Activated T-helper 1 cell treated with Interleukin-2 at 50 U/mL for 16 hours (primary cell): ENCODE measurements at places on chromosomes 12 and 14.

DNA sequence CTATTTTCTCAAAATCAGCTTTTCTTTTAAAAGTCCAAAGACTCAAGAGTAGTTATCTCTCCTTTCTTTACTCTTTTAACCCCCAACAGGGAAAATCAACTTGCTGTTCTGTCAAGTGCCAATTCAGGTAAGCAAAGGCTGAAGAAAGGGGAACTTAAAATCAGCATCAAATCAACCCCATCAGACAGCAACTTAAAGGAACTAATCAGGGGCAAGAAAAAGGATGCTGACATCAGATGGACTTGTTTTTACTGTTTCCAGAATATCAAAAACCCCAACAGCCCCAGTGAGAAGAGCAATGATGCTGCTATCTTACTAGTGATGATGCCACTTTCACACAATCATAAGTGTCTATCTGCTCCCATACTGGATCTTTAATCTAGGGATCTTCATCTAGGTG is 3.4 kb downstream of the BAZ2A start:
- DNase-seq: no peak

DNA sequence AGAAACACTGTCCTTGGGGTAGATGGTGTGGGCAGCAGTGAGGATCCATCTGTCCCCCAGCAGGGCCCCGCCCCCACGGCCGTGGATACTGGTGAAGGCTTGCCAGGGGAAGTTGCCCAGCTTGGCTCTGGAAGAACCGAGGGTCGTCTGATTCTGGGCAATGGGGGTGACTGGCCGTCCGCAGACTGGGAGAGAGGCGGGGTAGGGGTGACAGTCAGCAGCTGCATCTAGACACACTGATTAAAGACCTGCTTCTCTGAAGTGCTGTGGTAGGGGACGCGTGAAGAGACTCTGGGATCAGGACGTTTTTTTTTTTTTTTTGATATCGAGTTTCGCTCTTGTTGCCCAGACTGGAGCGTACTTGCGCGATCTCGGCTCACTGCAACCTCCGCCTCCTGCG is 4.7 kb upstream of the C1R start:
- DNase-seq: no peak

- no peak for DNase-seq
These were observed 158.9 kb upstream of the PLEKHA5 start for GRCh38 chr12:18970603-18971002.

- no peak for DNase-seq
These were observed 3.3 kb downstream of the PXN start for GRCh38 chr12:120261951-120262851.

- DNase-seq: no peak
These were observed 128.3 kb downstream of the SLC35F4 start for GRCh38 chr14:57737598-57737997.

DNA sequence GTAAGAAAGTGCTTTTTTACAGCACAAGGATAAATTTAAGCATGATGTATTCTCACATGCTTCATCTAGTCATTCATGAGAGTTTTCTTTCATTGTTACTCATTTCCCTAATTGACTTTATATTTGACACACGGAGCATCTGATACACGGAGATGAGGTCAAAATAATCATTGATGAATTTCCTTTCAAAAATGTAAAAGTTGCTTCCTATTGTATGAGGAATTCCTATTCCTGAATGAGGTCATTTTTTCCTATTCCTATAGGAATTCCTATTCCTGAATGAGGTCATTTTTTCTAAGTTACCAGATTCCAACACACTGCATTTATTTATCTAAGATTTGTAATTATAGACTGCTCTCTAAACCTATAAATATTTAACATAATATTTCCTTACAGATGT is 316.7 kb upstream of the KITLG start:
- DNase-seq: no peak
